Aorta (tissue), 5 donors: ENCODE measurements at places on chromosomes 16 and 17. TPM values are rescaled to one million over a fixed set of nuclear protein-coding genes. Genes with fewer than 3 reads are reported as not detected.

Gene TVP23A
- total RNA-seq, result 0.58 TPM

DNA sequence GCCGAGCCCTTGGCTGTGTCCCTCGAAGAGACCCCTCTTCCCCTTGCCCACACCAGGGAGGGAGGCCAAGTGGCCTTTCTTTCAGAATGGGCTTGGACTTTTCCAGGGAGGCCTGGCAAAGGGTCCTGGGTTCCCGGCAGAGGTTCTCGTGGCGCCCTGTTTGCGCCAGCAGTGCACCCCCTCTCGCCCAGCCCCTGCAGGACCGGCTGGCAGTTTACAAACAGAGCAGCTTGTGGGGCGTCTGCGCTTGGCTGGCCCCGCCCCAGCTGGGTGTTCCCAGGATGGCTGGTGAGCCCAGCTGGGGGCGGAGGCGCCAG lies 137.8 kb upstream of the CIBAR2 start:
- no peak for DNase-seq

Gene TBC1D3H
- total RNA-seq, result not detected

Gene SULT1A3
- total RNA-seq, result 6.6 TPM

GRCh38 chr17:76139801-76140660 lies 1.0 kb downstream of the FOXJ1 start:
- peak; percentile 76 for DNase-seq

DNA sequence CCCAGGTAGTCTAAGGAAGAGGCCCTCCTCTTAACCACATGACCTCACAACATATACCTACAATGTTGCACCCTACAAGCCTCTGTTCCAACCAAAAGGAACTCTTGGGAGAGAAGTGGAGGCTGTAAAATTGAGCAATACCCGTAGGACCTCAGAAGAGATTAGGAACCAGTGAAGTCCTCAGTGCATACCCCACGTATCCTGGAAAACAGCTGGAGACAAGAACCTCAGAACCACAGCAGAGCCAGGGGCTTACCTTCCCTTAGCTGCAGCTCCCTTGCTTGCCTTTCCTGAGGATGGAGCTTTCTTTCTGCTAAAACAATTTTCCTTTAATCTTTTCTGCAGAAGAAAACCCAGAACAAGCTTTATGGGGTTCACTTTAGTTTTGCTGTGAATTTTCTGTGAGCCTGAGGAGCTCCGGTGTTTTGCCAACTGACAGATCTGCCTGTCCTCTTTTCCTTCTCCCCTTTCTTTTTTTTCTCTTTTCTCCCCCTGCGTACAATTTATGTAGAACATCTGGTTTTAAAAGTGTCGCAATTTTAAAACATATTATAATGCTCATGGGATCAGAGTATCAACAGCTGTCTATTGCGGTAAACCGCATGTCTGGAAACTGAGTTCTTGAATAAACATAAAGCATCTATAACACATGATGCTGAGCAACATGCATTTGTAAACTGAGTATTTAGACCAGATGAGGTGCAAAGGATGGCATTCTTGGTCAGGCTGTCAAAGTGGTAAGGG lies 226.4 kb upstream of the MAF start:
- DNase-seq, result no peak

GRCh38 chr17:31740611-31741082 lies 118.4 kb downstream of the COPRS start:
- no peak for DNase-seq

GRCh38 chr17:48357779-48358602 lies 72.0 kb downstream of the SKAP1 start:
- no peak for DNase-seq

Gene EIF4A3
- total RNA-seq, result 65.8 TPM

Gene CTRB2
- 11.6 TPM for total RNA-seq

Gene KRT23
- 0.39 TPM for total RNA-seq

DNA sequence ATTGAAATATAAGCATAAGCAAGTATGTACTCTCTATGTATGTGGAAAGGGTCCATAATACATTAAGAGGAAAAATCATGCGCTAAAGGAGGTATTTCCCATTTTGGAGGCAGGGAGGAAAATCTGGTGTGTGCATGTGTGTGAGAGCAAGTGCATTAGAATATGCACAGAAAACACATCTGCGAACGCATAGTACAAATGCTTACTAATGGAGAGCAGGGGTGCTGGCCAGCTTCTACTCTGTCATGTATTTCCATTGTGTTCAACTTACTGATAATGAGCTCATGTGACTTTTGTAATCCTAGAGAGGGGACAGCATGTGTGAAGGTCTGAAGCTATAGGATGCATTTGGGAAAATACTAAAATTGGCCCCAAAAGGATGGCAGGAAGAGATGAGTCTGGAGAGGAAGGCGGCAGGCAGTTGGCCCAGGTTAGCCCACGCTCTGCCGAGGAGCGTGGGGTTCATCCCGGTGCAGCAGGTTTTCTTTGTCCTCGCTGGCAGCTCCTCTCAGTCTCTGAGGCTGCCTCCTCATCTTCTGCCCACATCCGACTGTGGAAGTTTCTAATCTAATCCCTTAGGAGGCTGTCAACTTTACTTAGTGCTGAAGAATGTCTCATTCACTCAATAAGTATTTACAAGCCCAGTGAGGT lies 17.8 kb upstream of the KSR1 start:
- DNase-seq, result no peak

- no peak for DNase-seq
These were observed 458.0 kb downstream of the KIF2B start for GRCh38 chr17:54280741-54281140.

DNA sequence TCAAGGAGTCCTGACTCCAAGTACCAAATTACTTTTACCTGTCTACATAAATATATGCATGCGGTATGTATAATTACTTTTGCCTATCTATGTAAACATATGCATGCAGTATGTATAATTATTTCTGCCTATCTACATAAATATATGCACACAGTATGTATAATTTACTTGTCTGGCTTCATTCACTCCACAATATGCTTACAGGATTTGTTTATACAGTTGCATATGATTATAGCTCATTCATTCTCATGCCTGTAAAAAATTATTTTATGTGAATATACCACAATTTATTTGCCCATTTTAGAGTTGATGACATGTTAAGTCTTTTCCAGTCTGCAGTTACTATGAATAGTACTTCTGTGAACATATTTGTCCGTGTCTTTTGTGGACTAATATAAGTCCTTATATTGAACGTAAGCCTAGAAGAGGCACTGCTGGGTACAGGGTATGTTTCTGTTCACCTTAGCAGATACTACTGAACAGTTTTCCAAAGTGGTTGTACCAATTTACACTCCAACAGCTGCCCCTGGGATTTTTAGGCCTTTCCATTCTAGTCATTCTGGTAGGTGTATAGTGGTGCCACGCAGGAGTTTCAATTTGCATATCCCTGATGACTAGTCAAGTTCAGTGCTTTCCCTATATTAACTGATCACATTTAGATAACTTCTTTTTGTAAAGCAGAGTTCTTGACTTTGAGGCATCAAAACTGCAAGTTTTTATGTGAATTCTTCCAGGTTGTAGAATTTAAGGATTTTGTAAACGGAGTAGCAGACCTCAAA lies 47.0 kb downstream of the MARVELD3 start:
- no peak for DNase-seq

DNA sequence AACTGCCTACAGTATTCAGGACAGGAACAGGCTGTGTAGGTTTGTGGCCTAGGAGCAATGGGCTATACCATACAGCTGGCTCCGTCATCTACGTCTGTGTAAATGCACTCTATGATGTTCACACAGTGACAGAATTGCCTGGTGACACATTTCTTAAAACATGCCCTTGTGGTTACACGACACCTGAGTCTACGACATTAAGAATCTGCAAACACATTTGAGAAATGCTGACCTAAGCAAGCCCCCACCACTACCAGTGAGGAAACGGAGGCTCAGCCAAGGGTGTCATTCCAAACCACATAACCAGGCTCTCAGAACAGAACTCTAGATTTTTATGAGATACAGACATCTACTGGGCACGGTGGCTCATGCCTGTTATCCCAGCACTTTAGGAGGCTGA lies 23.5 kb downstream of the USP36 start:
- DNase-seq, result no peak
